ENCODE measurements at places on chromosomes 4 and X.

- DNase-seq, result no peak
Observed at GRCh38 chr4:19831644-19832285, 419.9 kb upstream of the SLIT2 start.

GRCh38 chr4:183876268-183876934 lies 28.7 kb upstream of the STOX2 start:
- peak; percentile 46 for DNase-seq

GRCh38 chr4:52676536-52676935 lies 17.4 kb upstream of the USP46 start:
- no peak for DNase-seq

DNA sequence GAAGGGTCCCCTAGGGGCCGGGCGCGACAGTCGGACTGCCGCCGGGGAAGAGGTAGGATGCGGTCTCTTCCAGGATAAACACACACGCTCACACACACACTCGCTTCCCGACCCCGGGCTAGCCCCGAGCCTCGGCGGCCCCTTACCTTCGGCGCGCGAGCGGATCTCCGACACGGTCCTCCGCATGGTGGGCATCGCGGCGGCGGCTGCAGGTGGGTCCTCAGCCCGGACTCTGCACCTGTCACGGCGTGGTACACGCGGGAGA lies 294 bp downstream of the ATP8A1 start:
- no peak for DNase-seq

GRCh38 chrX:86455495-86455894 lies 307.2 kb downstream of the DACH2 start:
- no peak for DNase-seq

DNA sequence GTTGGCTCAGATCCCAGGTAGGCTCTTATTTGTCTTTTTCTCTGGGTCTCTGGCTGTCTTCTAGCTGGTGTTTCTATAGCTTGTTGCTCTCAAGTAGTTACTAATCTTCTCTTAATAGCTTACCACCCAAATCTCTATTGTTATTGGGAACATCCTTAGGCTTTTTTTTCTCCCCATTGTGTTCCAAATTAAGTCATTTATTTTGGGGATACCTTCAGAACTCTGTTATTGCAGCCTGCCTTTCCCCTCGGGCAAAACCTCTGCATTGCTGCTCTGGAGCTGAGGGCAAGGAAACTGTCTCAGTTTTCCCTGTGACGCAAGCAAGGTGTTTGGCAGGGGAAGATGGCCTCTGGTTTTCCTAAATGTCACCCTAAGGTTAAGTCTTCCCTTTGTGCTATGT lies 338.1 kb upstream of the ZCCHC13 start:
- DNase-seq, result no peak

DNA sequence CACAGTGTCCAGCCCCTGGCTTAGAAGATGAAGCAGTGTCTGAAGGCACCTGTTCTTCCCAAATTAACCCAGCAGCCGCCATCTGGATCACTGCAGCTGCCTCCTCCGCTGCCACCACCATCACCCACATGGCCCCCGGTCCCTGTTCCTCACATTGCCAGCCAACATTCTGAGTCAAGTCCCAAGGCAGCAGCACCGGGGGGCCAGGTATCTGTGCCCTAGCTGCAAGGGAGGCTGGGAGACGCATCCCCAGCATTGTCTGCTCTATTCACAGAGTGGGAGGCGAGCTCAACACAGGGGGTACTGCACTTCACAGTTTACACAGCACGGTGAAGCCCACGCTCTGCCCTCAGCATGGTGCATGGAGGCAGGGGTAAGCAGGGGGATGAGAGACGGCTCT lies 42.3 kb upstream of the MAN2B2 start:
- no peak for DNase-seq

DNA sequence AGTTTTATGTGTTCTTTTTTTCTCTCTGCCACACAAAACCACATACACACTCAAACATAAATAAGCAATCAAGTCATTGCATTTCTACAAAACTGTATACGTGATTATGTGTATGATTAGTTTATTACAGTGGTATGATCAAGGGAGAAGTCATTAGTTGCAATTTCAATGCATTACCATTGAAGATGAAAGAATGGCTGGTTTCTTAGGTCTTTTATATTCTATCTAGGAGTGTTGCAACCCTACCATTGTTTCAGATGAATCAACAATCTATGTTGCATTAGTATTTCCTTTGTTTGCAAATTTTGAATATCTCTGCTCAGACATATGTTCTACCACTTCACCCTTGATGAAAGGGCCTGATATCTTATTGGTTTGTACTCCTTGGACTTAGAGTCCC lies 6.8 kb downstream of the ANXA3 start:
- no peak for DNase-seq

DNA sequence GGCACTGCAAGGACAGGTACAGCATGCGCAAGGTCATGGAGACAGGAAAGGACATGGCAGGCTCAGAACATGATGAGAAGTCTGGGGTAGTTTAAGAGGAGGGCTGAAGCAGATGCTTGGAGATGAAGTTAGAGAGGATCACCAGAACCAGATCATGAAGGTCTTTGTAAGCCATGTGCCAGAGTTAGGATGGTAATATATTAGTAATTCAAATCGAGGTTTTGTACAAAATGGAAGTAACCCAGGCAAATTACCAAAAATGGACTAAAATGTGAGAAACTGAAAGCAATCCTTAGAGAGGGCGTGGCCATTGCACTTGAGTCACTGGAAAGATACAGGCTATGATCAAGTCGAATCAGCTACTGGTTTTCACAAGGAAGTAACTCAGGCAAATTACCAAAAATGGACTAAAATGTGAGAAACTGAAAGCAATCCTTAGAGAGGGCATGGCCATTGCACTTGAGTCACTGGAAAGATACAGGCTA lies 13.5 kb downstream of the RXFP1 start:
- DNase-seq, result no peak

DNA sequence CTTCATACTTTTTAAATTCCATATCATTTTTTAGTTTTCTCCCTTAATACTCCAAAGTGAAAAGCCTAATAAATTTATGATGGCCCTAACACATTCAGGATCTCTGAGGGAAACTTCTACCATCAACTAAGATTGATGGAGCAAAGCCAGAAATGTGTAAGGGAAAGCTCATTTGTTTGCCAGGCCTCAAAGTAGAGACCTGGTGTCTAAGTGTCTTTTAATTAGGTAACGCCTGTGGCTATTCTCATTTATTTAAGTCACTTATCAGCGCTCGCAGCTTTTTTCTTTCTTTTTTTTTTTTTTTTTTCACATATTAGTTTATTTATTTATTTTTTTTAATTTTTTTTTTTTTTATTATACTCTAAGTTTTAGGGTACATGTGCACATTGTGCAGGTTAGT lies 242.4 kb downstream of the TMA16 start:
- DNase-seq, result no peak

GRCh38 chr4:166956484-166956883 lies 277.8 kb downstream of the SPOCK3 start:
- no peak for DNase-seq

GRCh38 chrX:115330498-115331168 lies 41.1 kb downstream of the LUZP4 start:
- DNase-seq, result peak; percentile 63

GRCh38 chr4:26075583-26075982 lies 161.6 kb downstream of the SMIM20 start:
- no peak for DNase-seq

- no peak for DNase-seq
Observed at GRCh38 chr4:39718366-39719323, 20.7 kb downstream of the UBE2K start.

DNA sequence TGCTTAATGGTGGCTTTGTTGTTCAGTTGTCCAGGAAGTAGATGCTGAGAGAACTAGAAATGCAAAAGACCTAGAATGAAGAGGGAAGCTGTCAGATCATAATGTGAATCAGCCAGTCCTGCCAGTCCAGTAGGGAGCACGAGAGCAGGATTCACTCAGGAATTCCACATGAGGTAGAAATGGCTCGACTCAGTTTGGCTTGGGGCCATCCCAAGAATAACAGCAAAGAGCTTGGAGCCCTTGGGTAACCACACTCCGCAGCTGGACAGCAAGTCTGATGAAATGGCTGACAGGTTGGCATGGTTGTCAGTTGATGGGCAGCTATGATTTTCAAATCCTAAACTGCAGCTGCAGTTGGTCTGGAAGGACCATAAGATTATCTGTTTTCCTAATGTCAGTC lies 44.5 kb upstream of the WDR1 start:
- no peak for DNase-seq

DNA sequence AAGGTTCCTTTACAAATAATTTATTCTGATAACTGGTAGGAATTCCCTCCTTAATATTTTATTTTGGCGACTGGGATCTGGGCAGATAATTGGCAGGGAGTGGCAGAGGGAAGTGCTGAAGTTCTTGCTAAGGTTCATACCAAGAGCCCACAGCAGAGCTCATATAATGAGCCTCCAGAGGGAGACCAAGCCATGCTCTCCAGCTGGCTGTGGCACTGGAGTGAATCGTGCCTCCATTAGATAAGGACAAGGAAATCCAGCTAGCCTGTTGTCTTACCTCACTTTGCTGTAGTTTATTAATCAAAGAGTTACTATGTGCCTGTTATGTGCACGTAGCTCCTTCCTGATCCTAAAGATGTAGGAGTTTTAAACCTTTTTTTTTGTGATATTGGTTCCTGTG lies 1.3 kb downstream of the ASB12 start:
- DNase-seq, result no peak

DNA sequence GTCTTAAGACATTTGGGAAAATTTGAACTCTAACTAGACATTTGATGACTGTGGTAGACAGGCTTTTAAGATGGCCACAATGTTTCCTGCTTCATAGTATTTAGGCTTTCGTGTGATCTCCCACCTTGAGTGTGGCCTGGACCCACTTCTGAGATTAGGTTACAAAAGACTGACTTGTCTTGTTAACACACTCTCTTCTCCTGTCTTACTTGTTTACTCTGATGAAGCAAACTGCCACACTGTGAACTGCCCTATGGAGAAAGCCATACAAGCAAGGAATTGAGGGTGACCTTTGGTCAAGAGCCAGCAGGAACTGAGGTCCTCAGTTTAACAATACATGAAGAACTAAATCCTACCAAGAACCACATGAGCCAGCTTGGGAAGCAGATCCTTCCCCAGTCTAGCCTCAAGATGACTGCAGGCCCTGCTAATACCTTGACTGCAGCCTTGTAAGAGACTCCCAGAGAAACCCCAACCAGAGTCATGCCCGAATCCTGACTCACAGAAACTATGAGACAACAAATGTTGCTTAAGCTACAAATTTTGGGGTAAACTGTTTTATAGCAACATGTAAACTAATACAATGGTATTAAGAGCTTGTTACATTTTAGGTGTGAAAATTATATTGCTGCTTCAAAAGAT lies 20.3 kb downstream of the UBA6 start:
- no peak for DNase-seq

DNA sequence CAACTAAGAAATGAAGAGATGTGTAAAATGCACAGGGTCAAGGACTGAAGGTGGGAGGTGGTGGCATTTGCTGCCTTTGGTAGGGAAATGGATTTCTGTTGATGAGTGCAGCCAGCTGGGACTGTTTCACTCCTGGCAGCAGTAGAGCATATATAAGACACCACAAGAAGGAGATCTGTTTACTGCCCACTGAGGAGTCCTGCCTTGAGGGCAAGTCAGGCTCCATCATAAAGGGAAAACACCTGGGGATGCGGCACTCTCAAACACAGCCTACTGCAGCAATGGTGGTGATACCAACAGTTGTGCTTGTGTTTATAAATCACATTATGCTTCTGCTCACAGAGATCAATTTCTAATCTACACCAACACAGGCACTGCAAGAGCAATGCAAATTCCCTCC lies 222.1 kb downstream of the TACR3 start:
- no peak for DNase-seq

DNA sequence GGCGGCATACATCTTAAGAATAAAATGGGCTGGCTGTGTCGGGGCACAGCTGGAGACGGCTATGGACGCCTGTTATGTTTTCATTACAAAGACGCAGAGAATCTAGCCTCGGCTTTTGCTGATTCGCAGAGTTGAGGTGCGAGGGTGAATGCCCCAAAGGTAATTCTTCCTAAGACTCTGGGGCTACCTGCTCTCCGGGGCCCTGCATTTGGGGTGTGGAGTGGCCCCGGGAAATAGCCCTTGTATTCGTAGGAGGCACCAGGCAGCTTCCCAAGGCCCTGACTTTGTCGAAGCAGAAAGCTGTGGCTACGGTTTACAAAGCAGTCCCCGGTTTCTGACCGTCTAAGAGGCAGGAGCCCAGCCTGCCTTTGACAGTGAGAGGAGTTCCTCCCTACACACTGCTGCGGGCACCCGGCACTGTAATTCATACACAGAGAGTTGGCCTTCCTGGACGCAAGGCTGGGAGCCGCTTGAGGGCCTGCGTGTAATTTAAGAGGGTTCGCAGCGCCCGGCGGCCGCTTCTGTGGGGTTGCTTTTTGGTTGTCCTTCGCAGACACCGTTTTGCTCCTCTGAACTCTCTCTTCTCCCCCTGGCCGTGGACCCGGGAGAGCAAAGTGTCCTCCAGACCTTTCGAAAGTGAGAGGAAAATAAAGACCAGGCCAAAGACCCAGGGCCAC lies 1.9 kb downstream of the SHOX start:
- no peak for DNase-seq

Measured in pons (tissue), 1 donor.